Right renal pelvis (tissue), 4 donors: ENCODE measurements at places on chromosomes 3 and 15. TPM values are rescaled to one million over a fixed set of nuclear protein-coding genes. Genes with fewer than 3 reads are reported as not detected.

SLC15A2 gene
- 15.5 TPM for polyA plus RNA-seq

CACNA1D gene
- 8.8 TPM for polyA plus RNA-seq

AP3B2 gene
- 3.4 TPM for polyA plus RNA-seq

REC114 gene
- not detected for polyA plus RNA-seq

SLCO2A1 gene
- 21.6 TPM for polyA plus RNA-seq

LMAN1L gene
- polyA plus RNA-seq, result not detected

C3orf22 gene
- polyA plus RNA-seq, result 0.23 TPM

ZNF860 gene
- 2.8 TPM for polyA plus RNA-seq

RPUSD3 gene
- 38.6 TPM for polyA plus RNA-seq

PRSS50 gene
- polyA plus RNA-seq, result 2.6 TPM

KCNMB2 gene
- 27.4 TPM for polyA plus RNA-seq

OTOL1 gene
- polyA plus RNA-seq, result not detected
